ENCODE measurements at places on chromosomes 6 and 20.

GRCh38 chr6:110398778-110399177, 16.6 kb downstream of the DDO start:
- DNase-seq, result no peak

- no peak for DNase-seq
Observed at GRCh38 chr6:22042706-22043105, 254.1 kb downstream of the PRL start.

- no peak for DNase-seq
Observed at GRCh38 chr6:5199702-5200101, 61.0 kb downstream of the LYRM4 start.

GRCh38 chr6:34146801-34147592, 1.1 kb upstream of the GRM4 start:
- DNase-seq, result no peak

- no peak for DNase-seq
Observed at GRCh38 chr20:47191074-47191673, 165.3 kb downstream of the ZMYND8 start.

DNA sequence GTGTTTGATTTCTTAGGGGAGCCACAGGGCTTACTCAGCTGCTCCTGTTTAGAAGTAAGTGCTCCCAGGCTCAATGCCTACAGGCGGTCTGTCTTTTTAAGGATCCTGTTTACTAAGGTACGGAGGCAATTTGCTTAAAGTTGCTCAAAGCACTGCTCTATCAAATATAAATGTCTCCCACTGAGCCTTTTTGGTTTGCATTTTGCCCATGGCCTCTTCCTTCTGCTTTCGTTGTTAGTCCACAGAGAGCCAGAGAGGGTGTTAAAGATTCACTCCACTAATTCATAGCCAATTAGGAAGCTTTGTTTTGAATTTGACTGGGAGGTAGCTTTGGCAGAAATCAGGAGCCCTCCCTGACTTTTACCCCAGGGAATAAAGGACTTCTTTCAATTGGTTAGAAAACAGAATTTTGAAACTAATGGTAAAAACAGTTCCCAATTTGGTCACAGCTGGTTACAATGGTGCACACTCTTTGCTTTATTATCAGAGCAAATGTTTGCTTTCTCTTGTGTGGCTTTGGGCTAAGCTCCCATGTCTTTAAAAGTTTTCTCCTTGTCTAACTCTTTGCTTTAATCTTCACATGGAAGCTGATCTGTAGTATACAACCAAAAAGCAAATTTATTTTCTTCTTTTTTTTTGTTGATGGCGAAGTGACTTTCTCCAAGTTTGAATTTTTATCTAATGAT, 126.2 kb downstream of the IMPG1 start:
- DNase-seq, result no peak

DNA sequence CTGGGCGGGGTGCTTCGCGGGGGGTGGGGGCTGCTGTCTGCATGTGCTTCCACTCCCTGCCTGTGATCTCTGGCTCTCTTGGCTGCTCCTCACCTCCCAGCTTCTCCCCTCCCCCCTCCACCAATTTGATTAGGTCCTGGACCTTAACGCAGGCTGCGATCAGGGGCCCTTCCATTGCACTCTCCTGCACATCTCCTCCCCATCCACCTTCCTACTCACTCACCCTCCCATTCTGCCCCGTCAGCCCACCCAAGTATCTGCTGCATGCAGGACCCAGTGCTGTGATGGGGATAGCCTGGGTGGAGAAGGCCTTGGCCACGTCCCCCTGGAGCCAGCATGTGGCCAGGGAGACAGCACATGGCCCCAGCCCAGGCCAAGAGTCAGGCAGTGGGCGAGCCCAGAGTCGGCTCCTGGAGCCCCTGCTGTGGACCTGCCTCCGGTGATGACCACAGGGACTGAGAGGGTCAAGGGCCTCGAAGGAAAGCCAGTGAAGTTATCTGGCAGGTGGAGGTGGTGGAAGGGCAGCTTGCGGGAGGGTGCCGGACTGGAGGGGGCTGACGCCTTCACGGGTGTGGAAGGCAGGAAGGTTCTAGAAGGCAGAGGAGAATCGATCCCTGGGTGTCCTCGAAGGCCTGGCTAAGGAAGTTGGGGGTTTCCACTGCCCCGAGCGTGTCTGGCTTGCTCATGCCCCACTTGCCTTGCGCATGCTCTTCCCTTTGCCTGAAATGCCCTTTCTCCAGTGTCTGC, 40.7 kb downstream of the SRC start:
- no peak for DNase-seq

DNA sequence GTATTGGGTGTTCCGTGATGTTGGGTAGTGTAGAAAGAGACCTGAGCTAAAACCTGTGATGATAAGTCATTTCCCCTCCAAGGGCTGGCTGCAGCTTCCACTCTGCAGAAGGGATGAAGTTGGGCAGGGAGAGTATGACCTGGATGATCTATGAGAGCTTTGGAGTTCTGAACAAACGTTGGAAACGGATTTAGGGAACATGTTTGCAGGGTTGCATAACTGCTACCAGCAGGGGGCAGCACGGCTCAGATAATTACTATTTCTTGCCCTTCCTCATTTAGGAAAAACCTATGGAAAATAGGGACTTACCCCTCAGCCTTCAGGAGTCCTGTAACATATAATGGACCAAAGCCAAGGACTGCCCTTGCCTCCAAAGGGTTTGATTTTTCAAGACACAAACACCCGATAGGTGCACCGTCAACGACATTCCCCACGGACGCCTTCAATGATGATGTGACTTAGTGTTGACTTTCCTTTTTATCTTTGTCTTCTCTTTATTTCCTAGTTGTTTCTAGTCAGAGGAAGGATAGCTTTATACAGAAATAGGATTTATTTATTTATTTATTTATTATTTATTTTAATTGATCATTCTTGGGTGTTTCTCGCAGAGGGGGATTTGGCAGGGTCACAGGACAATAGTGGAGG, 164.9 kb upstream of the SASH1 start:
- no peak for DNase-seq

DNA sequence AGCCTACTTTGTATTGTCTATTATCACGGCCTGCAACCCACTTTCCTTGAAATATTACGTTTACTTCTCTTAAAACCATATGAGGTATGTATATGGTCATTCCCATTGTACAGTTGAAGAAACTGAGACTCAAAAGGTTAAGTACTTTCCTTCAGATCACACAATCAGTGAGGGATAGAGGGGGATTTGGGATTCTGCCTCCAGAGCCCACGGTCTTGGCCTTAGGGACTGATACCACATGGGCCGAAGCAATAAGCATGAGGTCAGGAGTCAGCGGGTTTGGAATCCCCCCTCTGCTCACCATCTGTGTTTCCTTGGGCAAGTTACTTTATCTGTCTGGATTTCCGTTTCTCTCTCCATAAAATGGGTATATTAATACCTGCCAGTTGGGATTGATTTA, 19.4 kb upstream of the EPB41L1 start:
- DNase-seq, result no peak

DNA sequence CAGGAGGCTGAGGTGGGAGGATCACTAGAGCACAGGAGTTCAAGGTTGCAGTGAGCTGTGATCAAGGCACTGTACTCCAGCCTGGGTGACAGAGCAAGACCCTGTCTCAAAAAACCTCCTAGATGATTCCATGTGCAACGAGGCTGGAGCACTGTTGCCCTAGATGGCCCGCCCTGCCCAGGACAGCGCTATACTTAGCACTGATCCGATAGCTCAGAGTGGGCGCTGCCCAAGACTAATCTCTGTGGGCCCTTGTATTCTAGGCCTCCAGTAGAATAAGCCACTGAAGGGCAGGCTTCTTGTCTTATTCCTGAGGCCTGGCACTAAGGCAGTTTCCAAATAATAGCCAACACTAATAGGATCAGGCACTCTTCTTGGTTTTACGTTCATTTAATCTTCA, 41.0 kb downstream of the STK35 start:
- DNase-seq, result no peak

DNA sequence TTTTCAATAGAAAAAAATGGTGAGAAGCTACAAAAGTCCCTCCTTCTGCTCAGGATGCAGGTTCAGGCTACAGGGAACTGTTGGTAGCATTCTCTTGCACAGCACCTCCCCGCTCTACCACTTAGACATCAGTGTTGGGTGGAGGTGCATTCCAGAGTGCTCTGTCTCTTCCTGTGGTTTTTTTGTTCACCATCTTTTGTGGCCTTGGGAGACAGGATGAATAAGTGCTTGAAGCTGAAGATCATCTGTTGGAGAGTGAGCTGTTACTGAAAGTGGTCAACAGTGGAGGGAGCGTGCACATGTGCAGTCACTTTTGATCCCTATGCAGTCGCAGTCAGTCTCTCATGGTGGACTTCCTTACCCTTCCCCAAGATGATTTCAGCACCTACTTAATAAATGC, 16.6 kb upstream of the BTBD3 start:
- no peak for DNase-seq

DNA sequence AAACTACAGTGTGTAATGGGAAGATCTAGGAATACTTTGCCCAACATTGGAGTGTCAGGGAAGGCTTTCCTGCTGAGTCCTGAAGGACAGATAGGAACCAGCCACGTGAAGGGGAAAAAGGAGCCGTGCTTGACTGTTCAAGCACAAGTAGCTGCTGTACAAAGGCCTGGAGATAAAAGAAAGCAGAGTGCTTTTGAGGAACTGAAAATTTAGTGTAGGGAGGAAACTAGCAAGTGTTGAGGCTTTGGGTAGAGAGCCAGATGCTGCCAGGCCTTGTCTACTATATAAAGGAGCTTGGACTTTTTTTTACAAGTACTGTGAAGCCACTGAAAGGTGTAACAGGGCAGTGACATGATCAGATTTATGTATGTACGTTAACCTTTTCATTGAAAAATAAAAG, 39.0 kb downstream of the DSE start:
- no peak for DNase-seq

DNA sequence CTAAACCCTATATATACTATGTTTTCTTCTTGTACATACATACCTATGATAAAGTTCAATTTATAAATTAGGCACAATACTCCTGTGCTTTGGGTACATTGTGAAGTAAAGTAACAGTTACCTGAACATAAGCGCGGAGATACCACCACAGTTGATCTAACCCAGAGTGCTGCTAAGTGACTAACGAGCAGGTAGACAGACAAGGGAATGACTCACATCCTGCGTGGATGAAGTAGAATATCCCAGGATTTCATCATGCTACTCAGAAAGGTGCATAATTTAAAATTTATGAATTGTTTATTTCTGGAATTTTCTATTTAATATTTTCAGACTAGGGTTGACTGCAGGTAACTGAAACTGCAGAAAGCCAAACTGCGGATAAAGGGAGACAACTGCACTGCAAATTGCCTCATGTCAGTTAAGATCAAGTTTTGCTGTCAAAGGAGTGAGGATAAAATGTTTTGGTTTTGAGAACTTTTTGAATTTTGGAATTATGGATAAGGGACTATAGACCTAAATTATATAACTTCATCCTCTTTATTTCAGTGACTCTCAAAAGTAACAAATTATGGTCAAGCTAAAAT, 14.4 kb downstream of the MKKS start:
- no peak for DNase-seq

DNA sequence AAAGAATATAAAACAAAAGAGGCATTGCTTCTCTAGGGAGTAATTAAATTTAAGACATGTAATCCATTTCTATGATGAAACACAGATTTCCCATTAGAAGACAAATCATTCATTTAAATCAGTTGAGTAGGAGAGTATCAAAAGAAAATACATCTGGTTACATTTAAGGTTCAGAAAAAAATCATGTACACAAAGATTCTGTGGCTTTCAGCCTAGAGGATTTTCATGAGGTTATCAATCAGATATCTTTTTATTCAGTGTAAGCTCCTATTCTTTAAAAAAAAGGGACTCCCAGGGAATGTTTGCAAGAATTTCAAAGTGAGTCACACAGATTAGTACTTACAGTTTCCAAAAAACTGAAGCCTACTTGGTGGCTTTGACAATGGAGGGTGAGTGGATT, 24.9 kb downstream of the COL21A1 start:
- DNase-seq, result no peak

GRCh38 chr6:4264081-4264480, 128.7 kb upstream of the ECI2 start:
- no peak for DNase-seq

DNA sequence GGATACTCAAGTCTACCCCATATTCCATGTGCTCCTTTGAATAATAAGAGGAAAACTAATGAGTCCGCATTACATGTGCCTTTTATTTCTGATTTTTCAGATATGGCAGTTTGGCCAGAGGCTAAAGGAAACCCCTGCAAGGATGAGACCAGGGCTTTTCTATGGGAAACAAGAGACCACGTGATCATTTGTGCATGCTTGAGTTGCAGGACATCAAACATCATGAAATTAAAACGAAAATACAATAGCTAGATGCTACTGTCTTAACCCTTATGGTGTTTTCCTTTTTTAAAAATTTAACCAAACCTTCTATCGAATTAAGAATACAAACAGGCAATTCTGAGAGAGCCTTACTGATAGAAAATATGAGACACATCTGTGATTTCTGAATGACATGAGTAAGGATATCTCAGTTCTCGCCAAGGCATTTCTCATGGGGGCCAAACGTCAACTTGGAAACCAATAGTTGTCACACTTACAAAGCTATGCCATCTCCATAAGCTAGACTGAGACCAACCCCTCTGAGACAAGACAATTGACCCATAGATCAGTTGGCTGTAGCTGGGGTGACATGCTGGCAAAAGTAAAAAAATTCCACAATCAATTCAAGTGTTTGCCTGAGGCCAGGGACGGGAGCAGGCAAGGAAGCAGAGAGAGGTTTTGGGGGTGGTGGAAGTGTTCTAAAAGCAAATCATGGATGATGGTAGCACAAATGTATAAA, 52.8 kb downstream of the RIPOR2 start:
- DNase-seq, result no peak

- DNase-seq, result no peak
Observed at GRCh38 chr6:119568580-119568979, 219.0 kb upstream of the MAN1A1 start.

GRCh38 chr20:39799366-39799965, 837.3 kb downstream of the DHX35 start:
- no peak for DNase-seq

GRCh38 chr20:52175840-52176239, 15.7 kb downstream of the ZFP64 start:
- DNase-seq, result no peak

DNA sequence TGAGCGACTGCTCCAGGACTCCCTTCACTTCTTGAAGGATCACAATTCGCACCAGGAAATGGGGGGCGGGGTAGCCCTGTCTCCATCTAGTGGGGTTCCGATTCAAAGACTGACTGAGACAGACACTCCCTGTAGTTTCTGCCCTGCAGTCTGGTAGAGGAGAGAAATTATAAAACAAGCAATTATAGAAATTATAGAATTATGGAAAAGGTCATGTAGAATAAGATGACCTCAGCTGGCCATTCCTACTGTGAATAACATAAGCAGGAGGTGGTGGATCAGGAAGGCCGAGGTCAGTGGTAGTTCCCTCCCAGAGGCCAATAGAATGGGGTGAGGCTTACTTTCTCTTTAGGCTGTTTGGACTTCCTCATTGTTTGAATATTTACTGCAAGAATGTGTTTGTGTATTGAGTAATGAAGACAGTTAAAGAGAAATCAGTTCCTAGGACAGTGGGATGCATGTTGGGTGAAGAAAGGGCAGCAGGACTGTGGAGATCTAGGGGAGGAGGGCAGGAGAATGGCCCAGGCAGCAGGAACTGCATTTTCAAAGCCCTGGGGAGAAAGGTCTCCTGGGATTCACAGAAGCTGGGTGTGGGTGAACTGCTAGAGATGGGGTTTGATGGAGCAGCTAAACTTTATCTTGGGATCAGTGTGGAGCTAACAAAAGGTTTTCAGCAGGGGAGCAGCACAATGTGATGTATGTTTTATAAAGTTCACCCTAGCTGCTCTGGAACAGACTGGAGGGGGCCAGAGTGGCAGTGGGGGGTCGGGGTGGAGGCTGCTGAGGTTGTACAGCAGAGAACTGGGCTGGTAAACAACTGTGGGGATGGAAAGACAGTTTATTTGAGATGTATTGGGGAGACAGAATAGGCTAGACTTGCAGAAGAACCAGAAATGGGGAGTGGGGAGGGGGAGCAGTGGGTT, 2.1 kb downstream of the ZNF341 start:
- DNase-seq, result no peak
